ENCODE measurements at places on chromosomes 7 and 10. TPM values are rescaled to one million over a fixed set of nuclear protein-coding genes. Genes with fewer than 3 reads are reported as not detected.

GRCh38 chr7:143227806-143228205 lies 6.0 kb downstream of the TAS2R40 start:
- no peak for DNase-seq

DNA sequence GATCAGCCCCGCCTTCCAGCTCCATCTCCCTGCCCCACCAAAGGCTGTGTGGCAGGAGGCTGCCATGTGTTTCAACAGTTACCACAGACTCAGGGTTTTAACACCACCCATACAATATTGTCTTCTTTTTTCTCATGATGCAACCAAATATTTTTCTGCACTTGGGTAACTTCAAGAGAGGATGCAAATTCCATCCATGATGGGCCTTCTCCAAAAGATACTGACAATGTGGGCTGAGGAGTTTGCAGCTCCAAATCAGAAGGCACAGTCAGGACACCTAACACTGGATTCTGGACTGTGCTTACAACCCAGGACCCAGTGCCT lies 347.9 kb downstream of the GRID1 start:
- DNase-seq: no peak

DNA sequence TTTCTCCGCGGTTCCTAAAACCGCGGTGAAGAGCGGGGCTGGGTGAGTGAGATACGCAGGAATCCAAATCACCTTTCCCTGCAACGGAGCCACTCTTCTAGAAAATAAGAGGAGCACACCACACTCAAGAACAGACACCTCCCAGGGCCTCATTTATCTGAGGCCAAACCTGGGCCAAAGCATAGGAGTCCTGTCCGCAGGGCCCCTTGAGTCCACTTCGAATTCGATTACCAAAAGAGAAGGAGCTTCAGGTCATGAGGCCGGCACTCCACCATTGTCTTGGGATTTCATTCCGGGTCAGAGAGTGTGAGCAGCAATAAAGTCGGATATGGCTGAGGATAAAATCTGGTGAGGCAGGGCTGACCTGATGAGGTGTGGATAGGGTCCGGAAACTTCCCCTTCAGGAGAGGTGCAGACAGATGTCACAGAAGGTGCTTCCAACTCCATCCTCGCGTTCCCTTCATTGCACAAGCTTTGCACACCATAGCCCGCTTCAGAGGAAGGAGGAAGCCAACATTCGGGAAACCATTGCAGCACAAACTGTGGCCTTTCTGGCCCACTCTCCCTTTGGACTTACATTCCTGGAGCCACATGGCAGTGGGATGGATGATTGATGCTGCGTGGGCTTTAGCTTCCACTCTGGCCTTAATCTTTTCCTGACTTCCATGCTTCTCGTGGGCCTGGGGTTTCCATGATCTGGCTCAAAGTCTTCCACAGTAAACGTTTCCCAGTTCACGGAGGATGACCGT lies 27.2 kb upstream of the ZNF273 start:
- DNase-seq: no peak

DNA sequence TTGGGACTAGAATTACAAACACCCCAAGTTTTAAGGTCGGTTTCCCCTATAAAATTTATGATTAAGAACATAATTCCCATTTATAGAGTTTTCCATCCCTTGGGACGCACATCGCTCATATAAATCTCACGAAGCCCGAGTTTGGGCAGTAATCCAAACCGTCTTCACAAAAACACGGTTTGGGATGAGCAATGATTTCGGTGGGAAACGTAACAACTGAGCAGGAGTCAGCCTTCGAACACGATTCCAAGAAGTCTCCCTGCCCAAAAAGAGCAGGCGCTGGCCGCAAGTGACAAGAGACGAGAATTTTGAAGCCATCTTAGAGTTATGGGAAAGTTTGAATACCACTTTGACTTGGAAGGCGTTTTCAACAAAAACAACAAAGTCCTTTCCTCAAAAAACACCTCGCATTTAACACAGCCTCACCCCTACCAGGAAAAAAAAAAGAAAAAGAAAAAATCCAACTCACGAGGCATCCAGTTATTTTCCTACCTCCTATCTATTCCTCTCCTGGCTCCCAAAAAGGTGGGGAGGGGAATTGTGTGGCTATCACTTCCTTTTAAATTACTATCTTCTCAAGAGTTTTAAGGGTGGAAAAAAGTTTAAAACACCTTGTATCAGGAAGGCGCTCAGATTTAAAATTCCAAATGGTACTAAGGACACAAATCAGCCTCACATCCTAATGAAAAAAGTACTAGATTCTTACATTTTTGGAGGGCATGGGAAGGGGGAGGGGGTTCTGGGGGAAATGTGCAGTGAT lies 1.6 kb downstream of the SEPHS1 start:
- no peak for DNase-seq

GRCh38 chr7:131139462-131139861 lies 188.2 kb upstream of the MKLN1 start:
- no peak for DNase-seq

DNA sequence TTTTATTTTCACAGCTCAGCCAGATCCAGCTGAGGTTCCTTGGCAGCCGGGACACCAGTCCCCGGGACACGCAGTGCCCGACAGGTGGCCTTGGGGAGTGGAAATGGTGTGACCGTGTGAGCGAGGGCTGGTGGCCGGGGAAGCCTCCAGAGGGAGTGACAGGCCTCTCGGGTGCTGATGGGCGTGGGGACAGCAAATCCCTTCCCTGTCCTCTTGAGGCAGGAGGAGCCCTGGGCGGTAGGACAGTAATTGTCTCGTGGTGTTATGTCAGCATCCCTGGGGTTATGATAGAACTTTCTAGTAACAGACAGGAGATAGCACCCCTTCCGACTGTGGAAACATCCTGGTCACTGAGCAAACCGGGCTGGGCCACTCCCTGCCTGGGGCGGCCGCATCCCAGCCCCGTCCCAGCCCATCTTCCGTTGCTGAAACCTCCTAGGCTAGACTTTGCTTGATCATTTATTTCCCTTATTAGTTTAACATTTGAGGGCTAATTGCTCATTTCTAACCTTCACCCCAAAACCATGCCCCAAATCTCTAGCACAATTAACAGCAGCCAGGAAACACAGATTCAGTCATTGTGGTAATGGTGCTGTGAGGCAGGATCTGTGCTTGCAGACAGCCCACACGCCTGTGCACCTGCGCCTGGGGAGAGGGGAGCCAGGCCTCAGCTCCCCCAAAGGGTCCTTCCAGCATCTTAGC lies 63.3 kb downstream of the ELFN1 start:
- DNase-seq: no peak

Gene SPDYE5
- not detected for total RNA-seq
